ENCODE measurements at places on chromosomes 3 and 15.

- peak; percentile 84 for DNase-seq
These were observed 3.3 kb upstream of the DCP1A start for GRCh38 chr3:53350652-53351051.

GRCh38 chr3:171187706-171188290 is 161.3 kb upstream of the SLC2A2 start:
- DNase-seq = no peak

DNA sequence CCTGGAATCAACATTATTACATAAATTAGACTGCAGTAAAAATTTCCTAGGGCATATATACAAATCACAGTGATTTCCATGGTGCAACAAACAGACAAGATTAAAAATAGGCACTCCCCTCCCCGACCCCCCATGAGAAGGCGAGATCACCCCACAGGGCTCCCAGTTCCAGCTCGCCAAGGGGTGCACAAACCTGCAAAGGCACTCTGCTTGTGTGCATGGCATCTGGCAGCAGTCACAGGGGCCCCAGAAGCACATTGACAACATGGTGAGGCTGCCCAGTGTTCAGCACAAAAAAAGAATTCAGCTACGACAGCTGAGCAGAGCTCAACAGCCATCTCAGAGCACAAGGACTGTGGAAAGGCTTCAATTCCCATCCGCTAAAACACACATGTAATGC is 19.2 kb upstream of the CERS3 start:
- no peak for DNase-seq

DNA sequence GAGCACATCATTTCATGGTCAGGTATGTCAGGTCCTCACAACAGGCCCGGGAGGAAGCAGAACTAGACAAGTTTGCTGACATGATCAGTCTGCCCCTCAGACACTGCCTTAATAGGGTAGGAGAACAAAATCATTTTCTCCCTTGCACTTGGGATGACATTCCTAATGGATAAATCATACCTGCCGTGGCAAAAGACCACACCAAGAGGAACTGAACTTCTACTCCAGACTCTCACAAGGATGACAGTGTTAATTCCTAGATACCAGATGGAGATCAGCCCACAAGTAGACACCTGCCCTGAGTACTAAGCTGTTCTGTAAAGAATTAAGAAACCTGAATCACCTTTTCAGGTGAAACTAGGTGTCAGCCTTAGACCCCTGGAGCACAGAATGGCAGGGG is 19.5 kb downstream of the SIAH2 start:
- DNase-seq = no peak

DNA sequence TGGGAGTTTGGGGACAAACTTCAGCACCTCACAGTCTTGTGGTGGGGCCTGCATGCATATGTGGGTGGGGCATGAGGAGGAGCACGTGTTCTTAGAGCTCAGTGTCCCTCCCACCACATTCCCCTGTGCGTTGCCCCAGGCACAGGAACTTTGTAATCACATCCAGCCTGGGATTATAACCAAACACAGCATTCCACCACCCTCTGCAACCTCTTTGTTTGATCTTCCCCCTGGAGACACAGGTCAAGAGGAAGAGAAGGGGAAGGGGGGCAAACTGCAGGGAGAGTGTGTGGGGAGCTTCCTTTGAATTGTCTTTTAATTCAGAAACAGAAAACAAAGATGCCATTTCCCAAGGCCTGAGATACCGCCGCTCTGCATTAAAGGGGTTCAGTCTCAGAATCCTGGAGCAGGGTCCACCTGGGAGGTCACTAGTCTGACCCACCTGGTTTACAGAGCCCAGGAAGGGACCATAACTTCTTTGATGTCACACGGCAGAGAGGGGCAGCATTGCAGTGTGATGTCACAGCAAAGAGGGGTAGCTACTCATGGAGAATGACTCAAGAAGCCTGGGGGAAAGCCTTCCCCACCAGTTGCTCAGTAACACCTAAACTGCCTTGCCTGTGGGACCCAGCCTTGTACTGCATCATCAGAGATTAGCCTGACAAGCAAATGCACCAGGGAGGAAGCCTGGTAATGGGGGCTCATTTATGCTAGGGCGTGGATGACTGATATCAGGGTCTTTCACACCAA is 106.3 kb upstream of the RNU6-1 start:
- DNase-seq = no peak

- no peak for DNase-seq
These were observed 7.1 kb upstream of the YEATS2 start for GRCh38 chr3:183690402-183690995.

- no peak for DNase-seq
These were observed 263.8 kb downstream of the SLC9A9 start for GRCh38 chr3:143584474-143584873.

- no peak for DNase-seq
These were observed 37.9 kb downstream of the MLH1 start for GRCh38 chr3:37031096-37031682.

DNA sequence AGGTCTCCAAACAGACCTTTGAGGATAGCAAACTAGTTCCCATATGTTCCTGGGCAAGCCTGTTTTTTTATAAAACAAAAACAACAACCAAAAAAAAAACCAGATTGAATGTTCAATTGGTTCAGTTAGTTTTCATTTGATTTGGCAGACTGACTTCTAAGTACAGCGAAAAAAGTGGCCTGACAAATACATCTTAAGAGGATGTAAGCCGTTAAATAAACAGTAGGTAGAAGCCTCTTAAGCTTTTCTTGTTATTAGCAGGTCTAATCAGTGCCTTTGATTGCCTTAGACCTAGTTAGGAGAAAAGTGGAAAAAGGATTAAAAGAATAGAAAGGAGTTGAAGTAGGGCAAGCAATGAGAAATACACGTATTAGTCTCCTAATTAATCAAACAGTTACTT is 13.2 kb downstream of the TSC22D2 start:
- no peak for DNase-seq
